Calu3 (cell line): ENCODE measurements at places on chromosomes 2 and 18.

DNA sequence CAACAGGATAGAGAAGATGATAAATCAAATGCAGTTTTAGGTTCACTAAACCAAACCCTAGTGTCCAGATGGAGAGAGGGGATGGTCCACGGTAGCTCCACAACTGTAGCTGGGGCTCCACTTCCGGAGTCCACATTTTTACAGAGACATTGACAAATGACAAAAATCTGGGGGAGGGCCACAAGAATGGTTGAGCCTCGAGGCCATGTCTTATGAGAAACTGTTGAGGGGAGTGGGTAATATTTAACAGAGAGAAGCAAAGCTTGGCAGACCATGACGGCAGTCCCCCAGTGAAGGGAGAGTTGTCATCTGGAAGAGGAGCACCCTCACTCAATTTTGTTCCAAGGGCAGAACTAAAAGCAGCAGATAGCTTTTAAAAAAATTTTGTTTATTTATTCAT, 17.6 kb upstream of the EPHA4 start:
- no peak for DNase-seq

DNA sequence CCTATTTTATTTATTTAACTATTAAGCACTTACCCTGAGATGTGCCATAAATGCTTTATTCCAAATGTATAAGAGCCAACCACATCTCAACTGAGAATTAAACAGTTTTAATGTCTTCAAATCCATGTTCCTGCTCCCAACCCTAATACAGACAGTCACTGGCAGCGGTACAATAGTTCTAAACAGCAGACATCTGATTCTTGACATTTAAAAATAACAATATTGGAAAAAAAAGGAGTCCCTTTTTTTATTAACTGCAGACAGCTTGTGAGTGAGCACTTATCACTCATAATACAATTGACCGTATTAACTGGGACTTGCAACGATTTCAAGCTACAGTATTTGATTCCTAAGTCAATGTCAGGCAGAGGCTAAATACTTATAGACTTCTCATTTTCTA, 424.6 kb downstream of the TGIF1 start:
- no peak for DNase-seq

GRCh38 chr18:3150688-3151087, 69.1 kb downstream of the MYOM1 start:
- DNase-seq: no peak

- DNase-seq: no peak
These were observed 81.3 kb upstream of the KYNU start for GRCh38 chr2:142796161-142796560.

GRCh38 chr2:105387225-105387624, 11.6 kb downstream of the FHL2 start:
- no peak for DNase-seq
